ENCODE measurements at places on chromosomes 2 and 18. TPM values are rescaled to one million over a fixed set of nuclear protein-coding genes. Genes with fewer than 3 reads are reported as not detected.

TRIM54 gene
- total RNA-seq: 0.24 TPM

FARP2 gene
- total RNA-seq: 16.8 TPM

TMEM237 gene
- 35.3 TPM for total RNA-seq

DYNAP gene
- not detected for total RNA-seq

RGPD3 gene
- under 0.01 TPM for total RNA-seq

SERPINB4 gene
- 0.64 TPM for total RNA-seq

SKA1 gene
- total RNA-seq: 3.7 TPM

GULP1 gene
- 64.2 TPM for total RNA-seq

ABCG5 gene
- total RNA-seq: not detected

RTP5 gene
- total RNA-seq: not detected

ALPI gene
- total RNA-seq: not detected

VWA3B gene
- total RNA-seq: not detected

ACADL gene
- not detected for total RNA-seq

ACVR1 gene
- 24.0 TPM for total RNA-seq

SIX2 gene
- 0.72 TPM for total RNA-seq

MC4R gene
- not detected for total RNA-seq

GLB1L gene
- total RNA-seq: 11.8 TPM

CHRNG gene
- total RNA-seq: 3.3 TPM

D2HGDH gene
- total RNA-seq: 11.4 TPM

ONECUT2 gene
- under 0.01 TPM for total RNA-seq

NPAS2 gene
- 10.9 TPM for total RNA-seq

MYCN gene
- total RNA-seq: 0.32 TPM

SNRNP200 gene
- total RNA-seq: 64.7 TPM

CD8A gene
- total RNA-seq: not detected

ODC1 gene
- 122 TPM for total RNA-seq

SFTPB gene
- total RNA-seq: 1.9 TPM

DLGAP1 gene
- under 0.01 TPM for total RNA-seq

NAB1 gene
- 49.3 TPM for total RNA-seq

ALLC gene
- not detected for total RNA-seq

SERPINE2 gene
- total RNA-seq: 81.3 TPM

ITPRID2 gene
- total RNA-seq: 111 TPM

FSHR gene
- not detected for total RNA-seq

CAPN13 gene
- total RNA-seq: not detected

SLC16A14 gene
- 1.2 TPM for total RNA-seq

SCYGR4 gene
- not detected for total RNA-seq

ASB18 gene
- total RNA-seq: not detected

MGAT4A gene
- total RNA-seq: 0.56 TPM

LRP1B gene
- total RNA-seq: 1.2 TPM

AMER3 gene
- total RNA-seq: not detected

LRATD1 gene
- total RNA-seq: 0.64 TPM

TXNL1 gene
- total RNA-seq: 60.0 TPM

SLC8A1 gene
- total RNA-seq: 1.9 TPM
